ENCODE measurements at places on chromosomes 1 and 21.

DNA sequence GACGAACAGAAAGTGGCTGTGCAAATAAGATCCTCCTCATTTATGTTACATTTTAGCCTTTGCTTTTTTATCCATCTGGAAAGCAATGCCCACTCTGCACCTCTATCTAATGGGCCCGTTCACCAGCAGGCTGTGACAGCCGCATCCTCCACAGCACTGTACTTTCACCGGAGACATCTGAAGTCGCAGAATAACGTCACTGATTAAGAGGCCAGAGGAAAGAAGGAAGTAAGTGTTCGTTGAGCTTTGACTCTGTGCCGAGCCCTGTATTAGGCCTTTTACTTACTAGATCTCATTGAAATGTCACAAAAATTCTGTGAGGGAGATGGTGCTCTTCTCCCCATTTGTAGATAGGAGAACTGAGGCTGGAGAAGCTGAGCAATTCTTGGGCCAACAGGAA lies 62.3 kb downstream of the KAZN start:
- no peak for DNase-seq

DNA sequence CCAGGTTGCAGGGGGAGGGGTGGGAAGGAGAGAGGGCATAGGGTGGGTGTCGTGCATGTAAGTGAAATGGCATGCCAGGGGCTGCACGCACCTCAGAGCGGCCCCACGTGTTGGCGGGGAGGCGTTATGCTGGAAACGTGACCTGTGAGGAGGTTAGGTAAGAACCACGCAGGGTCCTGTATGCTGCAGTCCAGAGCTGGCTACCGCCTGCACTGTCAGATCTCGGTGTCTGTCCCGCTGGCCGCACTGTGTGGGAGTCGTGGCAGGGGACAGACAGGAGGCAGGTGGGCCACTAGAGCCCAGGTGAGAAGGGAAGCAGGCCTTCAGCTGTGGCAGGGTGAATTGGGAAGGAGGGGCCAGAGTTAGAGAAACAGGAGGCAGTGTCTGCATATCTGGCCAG lies 79.7 kb downstream of the GALNT2 start:
- no peak for DNase-seq

DNA sequence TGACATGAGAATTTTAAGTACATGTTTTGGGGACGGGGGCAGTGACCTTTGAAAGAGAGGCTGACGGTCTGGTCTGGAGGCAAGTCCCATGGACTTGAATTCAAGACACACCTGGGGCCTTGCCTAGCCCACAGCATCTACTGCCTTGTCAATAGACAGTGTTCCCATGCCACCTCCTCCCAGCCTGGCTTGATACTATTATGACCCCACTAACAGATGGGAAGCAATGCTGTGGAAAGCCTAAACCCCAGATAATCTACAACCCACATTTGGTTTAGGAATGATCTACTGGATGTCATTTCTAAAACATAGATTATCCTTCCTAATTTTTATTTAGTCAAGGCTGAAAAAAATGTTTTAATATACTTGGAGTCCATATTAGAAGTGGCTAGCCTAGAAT lies 17.8 kb upstream of the NFASC start:
- DNase-seq = no peak

DNA sequence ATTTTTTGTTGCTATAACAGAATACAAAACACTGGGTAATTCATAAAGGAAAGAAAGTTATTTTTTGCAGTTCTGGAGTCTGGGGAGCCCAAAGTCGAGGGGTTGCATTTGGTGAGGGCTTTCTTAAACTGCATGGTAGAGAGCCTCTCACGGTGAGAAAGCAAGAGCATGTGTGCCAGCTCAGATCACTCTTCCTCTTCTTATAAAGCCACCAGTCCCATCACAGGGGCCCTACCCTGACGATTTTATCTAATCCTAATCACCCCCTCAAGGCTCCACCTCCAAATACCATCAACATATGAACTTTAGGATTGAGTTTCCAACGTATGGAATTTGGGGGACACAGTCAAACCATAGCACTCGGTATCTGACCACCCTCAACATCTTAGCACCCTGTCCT lies 1.0 kb upstream of the STRIP1 start:
- no peak for DNase-seq

- peak; percentile 81 for DNase-seq
These were observed at the start of gene KCNH1 for GRCh38 chr1:211133836-211134669. Gene KCNH1, minus strand, starts transcription at chr1:211134148. Its CDS starts 203 bp downstream, at chr1:211133945.

- DNase-seq = no peak
These were observed 170.2 kb downstream of the TNR start for GRCh38 chr1:175572932-175573868.

GRCh38 chr1:233113009-233113879 lies 162.8 kb downstream of the NTPCR start:
- peak; percentile 84 for DNase-seq

- DNase-seq = no peak
These were observed 64.5 kb upstream of the FAM3B start for GRCh38 chr21:41251961-41252642.

DNA sequence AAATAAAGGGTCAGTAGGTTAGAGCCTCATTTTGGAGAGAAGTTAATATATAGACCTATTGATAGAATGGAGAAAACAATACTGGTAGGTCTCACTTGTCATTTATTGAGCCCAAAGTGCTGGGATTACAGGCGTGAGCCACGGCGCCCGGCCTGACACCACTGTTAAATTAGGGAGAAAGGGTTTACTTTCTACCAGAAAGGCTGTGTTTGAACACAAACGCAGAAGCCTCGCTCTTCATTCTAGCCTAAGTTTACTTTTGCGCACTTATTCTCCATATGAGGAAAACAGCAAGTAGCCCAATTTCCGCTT lies 710 bp upstream of the PRPF3 start:
- DNase-seq = no peak

DNA sequence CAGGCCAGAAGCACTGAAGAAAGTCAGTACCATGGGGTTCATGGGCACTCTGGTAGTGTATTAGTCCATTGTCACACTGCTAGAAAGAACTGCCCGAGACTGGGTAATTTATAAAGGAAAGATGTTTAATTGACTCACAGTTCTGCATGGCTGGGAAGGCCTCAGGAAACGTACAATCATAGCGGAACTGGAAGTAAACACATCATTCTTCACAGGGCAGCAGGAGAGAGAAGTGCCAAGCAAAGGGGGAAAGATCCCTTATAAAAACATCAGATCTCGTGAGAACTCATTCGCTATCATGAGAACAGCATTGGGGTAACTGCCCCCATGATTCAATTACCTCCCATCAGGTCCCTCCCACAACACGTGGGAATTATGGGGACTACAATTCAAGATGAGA lies 20.2 kb upstream of the ROR1 start:
- no peak for DNase-seq

- DNase-seq = no peak
These were observed 492 bp downstream of the FOXO6 start for GRCh38 chr1:41361495-41362356.

DNA sequence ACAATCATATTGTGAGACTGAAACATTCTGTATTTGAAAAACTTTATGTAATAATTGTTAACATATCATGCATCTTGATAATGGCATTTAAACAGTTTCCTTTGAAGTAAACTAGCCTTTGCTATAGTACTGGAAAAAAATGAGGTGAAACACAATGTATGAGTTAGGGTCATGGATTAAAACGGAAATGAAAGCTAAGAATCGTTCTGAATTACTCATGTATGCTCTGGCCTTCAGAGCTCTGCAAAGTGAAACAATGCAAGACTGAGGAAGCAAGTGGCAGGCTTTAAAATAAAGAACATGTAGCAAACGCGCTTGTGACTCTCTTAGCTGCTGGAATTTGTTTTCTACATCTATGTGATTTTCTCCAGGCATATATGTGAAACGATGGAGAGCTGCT lies 317.1 kb downstream of the DPYD start:
- DNase-seq = no peak

- DNase-seq = no peak
These were observed 9.4 kb upstream of the CTBS start for GRCh38 chr1:84583648-84584047.

DNA sequence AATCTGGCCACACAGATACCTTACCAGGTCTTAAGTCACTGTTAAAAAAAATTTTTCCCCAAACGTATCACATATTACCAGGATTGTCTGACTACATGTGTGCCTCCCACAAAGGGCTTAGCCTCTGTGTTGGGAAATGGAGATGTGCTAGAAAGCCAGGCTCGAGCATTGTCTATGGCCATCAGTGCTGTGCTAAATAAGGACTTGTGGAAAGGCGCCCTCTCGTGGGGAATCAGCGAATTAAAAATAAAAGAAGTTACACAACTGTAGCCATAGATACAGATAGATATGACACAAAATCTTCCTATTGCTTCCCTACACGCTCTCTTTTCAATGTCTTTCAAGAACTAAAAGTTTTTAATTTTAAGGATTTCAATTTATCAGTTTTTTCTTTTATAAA lies 47.5 kb upstream of the CRNN start:
- peak; percentile 70 for DNase-seq

DNA sequence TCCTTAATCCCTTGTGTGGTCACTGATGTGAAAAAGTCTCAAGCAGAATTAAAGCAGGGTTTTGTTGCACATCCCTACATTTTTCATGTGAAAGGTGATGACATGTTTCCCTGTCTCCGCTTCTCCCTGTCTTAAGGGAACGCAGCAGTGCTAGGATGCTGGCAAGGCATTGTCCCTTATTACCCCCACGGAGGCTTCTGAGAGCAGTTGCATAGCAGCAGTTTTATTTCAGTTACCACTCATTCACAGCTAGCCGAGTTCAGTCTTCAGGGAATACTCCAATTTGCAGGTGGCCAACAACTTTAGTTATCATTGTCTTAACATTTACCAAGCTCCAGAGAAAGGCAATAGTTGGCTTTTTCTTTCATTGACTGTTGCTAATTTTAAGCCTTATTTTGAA lies 89.1 kb downstream of the CLEC20A start:
- DNase-seq = no peak

DNA sequence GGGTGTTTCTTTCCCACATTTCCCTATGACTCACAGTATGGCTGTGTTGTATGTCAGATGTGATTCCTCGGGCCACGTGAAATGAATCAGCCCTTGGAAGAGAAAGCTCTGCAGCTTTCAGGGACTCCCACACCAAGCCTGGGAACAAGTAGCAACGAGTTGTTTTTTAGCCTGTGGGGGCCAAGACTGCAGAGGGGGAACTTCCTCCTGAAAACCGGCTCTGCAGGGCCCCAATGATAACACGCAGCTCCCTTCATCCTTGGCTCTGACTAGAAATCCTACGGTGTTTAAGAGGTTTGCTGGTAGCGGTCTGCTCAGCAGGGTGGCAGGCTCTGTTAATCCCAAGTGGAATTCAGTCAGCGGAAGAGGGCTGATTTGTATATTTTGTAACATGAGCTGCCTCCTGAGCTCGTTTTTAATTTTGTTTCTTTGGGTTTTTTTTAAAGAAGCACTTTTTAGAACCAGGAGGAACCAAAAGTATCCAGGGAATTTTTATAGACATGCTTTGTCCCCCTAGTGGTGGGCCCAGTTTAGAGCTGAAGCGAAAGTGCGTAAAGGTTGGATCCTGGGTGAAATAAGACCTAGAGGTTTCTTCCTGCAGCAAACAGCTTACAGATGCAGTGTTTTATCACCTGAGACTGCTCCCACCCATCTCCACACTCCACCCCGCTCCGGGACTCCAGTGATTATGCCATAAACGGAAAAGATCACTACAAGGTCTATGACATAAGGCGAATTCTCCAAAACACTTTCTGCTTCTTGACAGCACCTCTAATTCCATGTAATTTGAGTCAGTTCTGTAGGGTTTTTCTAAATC lies 48.8 kb downstream of the LAMC2 start:
- no peak for DNase-seq

GRCh38 chr1:12055259-12055658 lies 7.8 kb upstream of the TNFRSF8 start:
- no peak for DNase-seq

- no peak for DNase-seq
These were observed 29.2 kb downstream of the CDCA8 start for GRCh38 chr1:37721565-37721964.

- no peak for DNase-seq
These were observed 9.4 kb upstream of the MT1HL1 start for GRCh38 chr1:237013608-237014007.

DNA sequence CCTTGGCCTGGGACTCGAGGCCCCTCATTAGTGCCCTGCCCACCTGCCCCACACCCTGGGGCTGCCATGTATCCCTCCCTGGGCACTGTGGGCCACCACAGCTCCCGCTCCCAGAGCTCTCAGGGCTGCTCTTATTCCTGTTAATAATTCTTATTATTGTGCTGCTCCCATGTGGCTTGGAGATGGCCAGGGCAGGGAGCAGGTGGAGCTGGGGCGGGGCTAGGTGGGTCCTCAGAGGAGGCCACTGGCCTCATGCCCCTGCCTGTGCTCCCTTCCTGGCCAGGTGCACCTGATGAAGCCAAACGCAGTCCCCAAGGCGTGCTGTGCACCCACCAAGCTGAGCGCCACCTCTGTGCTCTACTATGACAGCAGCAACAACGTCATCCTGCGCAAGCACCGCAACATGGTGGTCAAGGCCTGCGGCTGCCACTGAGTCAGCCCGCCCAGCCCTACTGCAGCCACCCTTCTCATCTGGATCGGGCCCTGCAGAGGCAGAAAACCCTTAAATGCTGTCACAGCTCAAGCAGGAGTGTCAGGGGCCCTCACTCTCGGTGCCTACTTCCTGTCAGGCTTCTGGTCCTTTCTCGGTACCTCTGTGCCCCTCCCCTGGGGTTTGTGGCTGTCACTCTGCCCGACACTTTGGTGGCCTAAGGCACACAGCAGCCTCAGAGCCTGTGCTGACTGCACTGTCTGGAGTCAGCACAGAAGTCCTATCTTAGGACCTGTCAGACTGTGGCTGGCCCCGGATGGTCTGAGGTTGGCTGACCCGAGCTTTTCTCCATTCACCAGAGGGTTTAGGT lies 34.1 kb downstream of the BMP8A start:
- DNase-seq = peak; percentile 63

GRCh38 chr1:145993618-145994390 lies 2.6 kb downstream of the TXNIP start:
- no peak for DNase-seq

DNA sequence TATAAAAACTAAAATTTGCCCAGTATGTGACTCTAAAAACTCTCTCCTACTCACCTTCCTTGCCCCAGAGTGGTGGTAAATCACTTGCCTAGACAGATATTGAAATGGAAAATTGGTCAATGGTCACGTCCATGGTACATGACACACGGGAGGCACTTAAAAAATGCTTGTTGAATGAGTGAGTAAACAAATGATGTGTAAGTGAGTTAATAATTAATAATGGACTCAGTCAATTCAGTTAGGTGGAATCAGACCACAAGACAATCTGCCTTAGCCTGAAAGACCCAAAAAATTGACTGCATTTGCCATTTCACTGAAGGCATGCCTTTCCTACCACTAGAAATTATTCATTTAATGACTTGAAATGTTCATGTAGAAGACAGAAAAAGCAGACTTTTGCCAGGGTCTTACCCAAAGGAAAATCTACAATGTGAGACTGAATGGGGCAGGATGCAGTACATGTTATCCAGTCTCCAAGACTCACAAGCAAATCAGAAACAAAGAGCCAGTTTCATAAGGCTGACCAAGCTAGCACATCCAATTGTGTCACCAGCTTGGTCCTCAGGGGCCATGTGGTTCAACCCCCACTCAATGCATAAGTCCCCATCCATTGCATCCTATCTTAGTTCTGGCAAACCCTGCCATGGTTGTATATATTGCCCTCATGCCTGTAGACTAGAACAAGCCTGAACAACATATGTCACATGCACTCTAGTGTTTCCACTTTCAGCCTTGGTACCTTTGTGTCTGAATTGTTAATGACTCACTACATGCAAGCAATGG lies 73.6 kb downstream of the TBX15 start:
- no peak for DNase-seq

All from activated CD4-positive, alpha-beta T cell treated with anti-CD3 and anti-CD28 coated beads, Interleukin-2, Interleukin-4, amounts not matched to agents 100 ng/mL and 50 ng/mL, durations not matched to agents 16 hours and 8 hours (primary cell).